B cell (primary cell): ENCODE measurements at places on chromosomes 2 and 18. TPM values are rescaled to one million over a fixed set of nuclear protein-coding genes. Genes with fewer than 3 reads are reported as not detected.

WNT10A gene
- 15.2 and 24.5 TPM in 2 replicates for polyA plus RNA-seq

AGAP1 gene
- 0.01 and 0.04 TPM in 2 replicates for polyA plus RNA-seq

RTKN gene
- polyA plus RNA-seq = 5.1 TPM in 2 replicates

VWA3B gene
- not detected in 2 replicates for polyA plus RNA-seq
